ENCODE measurements at places on chromosomes 13 and 19.

DNA sequence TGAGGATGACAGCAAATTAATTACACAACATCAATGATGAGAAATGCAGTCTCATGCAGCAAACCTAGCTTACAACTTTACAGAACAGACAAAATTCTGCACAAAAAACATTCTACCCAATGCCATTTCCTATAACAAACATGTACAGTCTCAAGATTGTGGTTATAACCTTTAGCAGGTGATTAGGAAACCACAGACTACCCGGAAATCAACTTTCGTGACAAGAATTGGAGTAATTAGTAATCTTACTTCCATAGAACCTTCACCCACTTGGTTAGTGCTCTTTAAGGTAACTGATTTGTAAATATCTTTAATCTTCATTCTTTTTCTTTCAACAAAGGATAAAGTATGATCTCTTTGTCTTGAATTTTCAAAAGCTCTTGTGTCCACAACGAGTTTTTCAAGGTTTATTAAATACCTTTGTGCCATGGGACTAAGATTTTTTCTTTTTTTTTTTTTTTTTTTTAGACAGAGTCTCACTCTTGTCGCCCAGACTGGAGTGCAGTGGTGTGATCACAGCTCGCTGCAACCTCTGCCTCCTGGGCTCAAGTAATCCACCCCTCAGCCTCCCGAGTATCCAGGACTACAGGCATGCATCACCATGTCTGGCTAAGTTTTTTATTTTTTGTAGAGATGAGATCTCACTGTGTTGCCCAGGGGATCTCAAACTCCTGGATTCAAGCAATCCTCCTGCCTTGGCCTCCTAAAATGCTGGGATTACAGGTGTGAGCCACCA, 78.8 kb downstream of the MAP4K1 start:
- no peak for DNase-seq

GRCh38 chr13:113083402-113084061, 22.1 kb upstream of the F7 start:
- no peak for DNase-seq

DNA sequence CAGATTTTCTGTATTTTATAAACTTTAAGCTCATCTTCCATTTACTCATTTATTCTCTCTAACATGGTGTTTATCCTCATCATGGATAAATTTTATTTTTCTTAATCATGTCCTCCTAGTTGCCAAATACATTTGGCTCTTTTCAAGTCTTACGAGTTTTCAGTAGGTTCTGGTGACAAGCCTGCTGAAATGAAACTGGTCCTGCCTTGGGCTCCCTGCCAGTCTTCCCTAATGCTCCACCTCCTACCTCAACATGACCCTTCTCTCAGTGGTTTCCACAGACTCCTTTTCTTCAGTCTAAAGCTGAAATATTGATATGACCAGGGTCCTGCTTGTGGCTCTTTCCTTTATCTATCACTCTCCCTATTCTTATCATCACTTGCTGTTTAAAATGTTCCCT, 81.2 kb downstream of the TRPC4 start:
- no peak for DNase-seq

GRCh38 chr13:19592657-19593180, 31.4 kb upstream of the TPTE2 start:
- DNase-seq = no peak

DNA sequence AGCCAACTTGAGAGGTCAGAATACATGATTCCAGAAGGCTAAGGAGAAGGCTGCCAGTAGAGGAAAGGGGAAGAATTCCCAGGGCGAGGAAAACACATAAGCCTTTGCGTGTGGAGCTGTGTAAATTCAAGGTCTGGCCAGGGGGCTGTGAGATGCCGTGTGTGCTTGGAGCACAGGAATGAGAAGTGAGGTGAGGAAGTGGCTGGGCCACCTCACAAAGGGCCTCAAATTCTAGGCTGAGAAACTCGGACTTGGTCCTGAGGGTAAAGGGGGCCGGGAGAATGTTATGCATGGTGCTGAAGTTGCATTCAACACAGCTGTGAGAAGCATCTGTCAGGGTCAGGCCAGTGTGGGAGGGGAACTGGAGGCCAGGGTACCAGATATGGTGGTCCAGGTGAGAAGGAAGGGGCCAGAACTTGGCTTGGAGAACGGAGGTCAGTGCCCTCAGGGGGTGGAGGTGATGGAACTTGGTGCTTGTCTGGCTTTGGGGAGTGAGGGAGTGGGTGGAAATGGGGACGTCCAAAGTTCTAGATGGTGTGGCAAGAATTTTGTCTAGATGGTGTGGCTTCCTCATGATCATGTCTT, 4.9 kb upstream of the ZNF580 start:
- peak; percentile 54 for DNase-seq

- DNase-seq = no peak
Observed at GRCh38 chr19:8515317-8515716, 1.4 kb upstream of the ZNF414 start.

- no peak for DNase-seq
Observed at GRCh38 chr13:93987458-93987857, 492.0 kb downstream of the DCT start.

DNA sequence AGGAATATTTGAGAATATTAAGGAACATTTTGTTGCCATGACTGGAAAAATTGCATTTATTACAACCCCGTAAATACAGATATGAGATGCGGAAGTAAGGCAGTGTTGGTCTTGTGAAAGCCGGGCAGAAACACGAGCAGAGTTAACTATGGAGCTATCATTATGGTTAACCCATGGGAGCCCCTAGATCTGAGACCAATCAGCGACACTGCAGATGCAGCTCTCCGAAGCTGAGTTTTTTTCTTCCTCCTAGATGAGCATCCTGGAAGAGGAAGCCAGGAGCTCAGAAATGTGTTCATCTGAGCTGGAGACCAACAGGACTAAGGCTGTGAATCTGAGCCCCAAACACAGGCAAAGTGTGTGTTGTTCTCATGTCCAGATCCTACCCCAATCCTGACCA, 123.0 kb upstream of the KL start:
- no peak for DNase-seq

DNA sequence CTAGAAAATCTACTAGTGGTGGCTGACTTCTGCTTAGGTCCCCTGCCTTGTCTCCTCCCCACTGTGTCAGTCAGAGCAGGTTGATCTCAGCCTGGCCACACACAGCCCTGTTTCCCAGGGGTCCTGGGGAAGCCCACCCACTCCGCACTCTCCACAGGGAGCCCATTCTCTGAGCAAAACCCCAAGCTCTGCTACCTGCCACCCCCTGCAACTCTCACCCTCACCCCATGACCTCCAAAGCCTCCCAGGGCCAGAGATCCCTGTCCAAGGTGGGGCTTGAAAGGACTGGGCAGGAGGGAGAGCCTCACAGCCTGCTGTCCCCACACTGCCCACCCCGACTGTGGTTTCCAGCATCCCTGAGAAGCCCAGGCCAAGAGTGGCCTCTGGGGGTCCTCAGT, 58.8 kb upstream of the ZNF536 start:
- no peak for DNase-seq

DNA sequence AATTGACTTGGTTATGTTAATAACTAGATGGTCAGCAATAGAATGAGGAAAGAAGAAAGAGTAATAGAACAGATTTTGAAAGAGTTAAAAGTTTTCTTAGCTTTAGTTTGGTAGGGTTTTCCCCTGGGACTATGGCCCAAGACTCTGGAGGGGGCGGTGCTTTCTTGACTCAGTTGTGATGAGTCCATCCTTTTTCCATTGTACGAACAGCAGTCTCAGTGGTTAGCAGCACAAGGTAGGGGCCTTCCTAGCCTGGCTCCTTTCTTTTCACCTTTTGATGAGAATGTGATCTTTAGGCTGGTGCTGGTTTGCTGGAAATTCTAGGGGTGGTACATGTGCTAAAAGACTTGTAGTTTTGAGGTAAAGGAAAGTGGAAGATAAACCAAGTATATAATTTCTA, 38.8 kb downstream of the ZNF506 start:
- DNase-seq = no peak

GRCh38 chr19:33309826-33310225, 7.5 kb upstream of the CEBPA start:
- no peak for DNase-seq

DNA sequence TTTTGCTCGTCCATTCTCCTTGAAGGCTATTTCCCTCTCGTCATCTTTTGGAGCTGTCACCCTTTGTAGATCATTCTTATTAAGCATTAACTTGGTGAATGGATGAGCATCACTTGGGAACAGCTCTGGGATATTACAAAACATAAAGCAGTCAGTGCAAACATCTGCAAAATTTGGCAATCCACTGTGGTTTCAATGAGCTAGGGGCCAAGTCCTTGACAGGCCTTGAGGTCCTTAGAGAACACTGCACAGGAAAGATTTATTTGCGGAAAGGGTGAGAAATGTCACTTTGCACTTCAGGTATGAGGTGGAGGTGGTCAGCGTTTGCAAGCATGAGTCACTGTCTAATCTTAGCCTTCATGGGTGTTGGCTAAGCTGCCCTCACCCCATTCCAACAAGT, 239.7 kb upstream of the MAB21L1 start:
- DNase-seq = no peak

GRCh38 chr13:104625201-104625600, 1559.0 kb upstream of the SLC10A2 start:
- no peak for DNase-seq

- DNase-seq = no peak
Observed at GRCh38 chr19:8473648-8474476, 28.6 kb downstream of the PRAM1 start.

DNA sequence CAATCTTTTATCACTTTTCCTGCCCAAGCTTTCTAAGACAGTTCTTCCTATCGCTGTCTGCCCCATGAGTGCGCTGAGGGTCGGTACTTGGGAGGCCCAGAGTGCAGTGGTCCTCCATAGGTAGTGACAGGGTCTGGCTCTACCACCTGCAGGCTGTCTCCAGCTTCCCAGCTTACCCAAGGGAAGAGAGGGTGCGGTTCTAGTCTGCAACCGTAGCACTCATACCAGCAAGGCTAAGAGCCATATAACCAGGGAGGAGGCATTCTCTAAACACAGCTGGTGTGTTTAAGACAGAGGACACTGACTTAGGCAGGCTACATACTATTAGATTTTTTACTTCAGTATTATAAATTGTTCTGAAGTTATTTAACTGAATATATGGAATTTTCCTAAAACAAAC, 8.2 kb downstream of the PROZ start:
- DNase-seq = no peak

DNA sequence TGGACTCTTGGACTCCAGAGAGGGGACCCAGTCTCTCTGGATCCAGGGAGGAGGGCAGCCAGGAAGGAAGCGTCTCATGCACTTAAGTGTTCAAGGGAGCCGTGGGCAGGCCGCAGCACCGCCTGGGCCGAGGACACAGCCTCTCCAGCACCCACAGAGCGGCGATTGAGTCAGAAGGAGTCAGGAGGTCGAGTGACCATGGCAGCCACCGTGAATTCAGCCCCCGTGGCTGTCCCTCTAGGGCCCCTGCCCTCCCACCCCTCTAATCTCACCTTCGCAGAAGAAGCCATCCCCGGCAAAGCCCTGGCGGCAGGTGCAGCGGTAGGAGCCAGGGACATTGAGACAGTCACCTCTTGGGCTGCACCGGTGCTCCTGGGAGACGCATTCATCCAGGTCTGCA, 38.0 kb downstream of the FBN3 start:
- no peak for DNase-seq

DNA sequence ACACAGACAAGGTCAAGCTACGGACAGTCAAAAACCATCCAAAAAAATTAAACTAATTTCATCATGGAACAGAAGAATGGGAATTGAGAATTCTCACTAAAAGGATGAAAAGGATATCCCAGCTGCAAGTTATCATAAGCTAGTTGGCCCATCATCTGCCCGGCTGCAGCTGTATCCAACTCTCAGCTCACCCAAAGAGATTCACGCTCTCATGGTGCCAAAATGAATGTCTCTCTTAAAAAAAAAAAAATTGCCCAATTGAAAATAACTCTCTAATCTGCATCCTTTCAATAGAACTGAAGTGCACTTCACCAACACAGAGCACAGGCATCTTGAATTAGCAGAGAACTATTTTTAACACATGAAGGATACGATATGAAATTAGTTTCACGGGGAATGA, 20.0 kb downstream of the ENOX1 start:
- no peak for DNase-seq

GRCh38 chr19:51129716-51130115, 5.0 kb downstream of the SIGLEC9 start:
- peak; percentile 26 for DNase-seq

DNA sequence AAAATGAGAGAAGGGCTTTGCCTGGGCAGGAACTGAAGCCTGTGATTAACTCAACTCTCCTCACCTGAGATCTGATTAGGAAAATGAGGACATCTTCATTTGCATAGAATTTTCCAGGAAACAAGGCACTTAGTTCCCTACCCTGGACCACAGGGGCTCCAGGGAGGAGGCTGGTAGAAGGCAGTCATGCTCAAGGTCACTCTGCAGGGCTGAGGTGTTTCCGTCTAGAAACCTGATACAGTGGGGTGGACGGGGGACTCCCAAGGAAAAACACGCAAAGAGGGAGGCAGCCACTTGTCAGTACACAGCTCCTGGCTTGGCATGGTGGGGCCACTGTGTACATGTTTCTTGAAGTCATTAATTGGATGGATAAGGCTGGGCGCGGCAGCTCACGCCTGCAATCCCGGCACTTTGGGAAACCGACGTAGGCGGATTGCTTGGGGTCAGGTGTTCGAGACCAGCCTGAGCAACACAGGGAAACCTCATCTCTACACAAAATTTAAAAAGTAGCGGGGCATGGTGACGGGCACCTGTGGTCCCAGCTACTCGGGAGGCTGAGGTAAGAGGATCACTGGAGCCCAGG, 6.0 kb downstream of the KLK14 start:
- DNase-seq = no peak

DNA sequence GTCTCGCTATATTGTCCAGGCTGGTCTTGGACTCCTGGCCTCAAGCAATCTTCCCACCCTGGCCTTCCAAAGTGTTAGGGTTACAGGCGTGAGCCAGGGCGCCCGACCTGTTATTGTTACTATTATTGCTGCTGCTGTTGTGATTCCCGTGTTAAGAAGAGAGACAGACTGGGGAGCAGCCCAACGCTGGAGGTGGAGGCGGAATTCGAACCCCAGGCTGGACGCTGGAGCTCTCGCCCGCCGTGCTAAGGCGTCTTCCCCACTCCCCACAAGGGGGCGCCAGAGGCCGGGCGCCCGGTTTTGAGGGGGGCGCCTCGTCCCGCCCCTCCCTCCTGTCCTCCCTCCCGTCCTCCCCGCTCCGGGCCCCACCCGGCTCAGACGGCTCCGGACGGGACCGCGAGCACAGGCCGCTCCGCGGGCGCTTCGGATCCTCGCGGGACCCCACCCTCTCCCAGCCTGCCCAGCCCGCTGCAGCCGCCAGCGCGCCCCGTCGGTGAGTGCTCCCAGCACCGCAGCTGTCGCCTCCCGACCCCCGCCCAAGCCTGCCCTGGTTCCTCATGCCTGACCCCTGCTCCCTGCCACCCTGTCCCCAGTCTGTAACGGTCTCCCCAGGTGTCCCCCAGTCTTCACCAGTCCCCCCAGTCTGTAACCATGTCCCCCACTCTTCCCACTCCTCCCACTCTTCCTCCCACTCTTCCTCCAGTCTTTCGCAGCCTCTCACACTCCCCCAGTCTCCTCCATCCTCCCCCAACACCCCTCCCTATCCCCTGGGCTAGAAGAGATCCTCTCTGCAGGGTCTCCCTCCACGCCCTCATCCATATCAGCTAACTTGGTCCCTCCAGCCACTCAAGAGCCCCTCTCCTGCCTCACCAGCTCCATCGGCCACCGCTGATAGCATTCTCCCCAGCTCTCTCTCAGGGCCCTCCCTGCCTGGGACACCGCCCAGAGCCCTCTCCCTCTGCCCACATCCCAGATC, at the start of gene EHD2:
Gene EHD2 (plus strand): TSS at position 377 of the 976 bp plus-strand sequence. CDS start 3,191 bp downstream, outside the sequence.
- peak; percentile 88 for DNase-seq

Data from sciatic nerve (tissue), 2 donors.